Lower lobe of right lung (tissue), 2 donors: ENCODE measurements at places on chromosomes 2 and 18.
A peak's percentile ranks its signal among the peaks of the same experiment; 100 is the strongest.

GRCh38 chr2:120486946-120487345 lies 141.0 kb downstream of the INHBB start:
- H3K27me3 ChIP-seq: no peaks in the 10 kb centered on the region
- peak; percentile 14 for DNase-seq
- H3K4me1 ChIP-seq: no peaks in the 10 kb centered on the region

- H3K36me3 ChIP-seq: peaks cover 51% of the 10 kb centered on the region
- H3K4me3 ChIP-seq: no peak overlapping the region
- no peaks in the 10 kb centered on the region for H3K4me1 ChIP-seq
- H3K27me3 ChIP-seq: no peaks in the 10 kb centered on the region
- DNase-seq: no peak
Measured at GRCh38 chr2:24945907-24946306, 25.8 kb downstream of the DNAJC27 start.

- no peaks in the 10 kb centered on the region for H3K27me3 ChIP-seq
- H3K4me3 ChIP-seq: no peak overlapping the region
- no peaks in the 10 kb centered on the region for H3K36me3 ChIP-seq
- no peak overlapping the region for H3K27ac ChIP-seq
- no peaks in the 10 kb centered on the region for H3K4me1 ChIP-seq
Measured at GRCh38 chr18:78557371-78557770, 422.2 kb upstream of the SALL3 start.

DNA sequence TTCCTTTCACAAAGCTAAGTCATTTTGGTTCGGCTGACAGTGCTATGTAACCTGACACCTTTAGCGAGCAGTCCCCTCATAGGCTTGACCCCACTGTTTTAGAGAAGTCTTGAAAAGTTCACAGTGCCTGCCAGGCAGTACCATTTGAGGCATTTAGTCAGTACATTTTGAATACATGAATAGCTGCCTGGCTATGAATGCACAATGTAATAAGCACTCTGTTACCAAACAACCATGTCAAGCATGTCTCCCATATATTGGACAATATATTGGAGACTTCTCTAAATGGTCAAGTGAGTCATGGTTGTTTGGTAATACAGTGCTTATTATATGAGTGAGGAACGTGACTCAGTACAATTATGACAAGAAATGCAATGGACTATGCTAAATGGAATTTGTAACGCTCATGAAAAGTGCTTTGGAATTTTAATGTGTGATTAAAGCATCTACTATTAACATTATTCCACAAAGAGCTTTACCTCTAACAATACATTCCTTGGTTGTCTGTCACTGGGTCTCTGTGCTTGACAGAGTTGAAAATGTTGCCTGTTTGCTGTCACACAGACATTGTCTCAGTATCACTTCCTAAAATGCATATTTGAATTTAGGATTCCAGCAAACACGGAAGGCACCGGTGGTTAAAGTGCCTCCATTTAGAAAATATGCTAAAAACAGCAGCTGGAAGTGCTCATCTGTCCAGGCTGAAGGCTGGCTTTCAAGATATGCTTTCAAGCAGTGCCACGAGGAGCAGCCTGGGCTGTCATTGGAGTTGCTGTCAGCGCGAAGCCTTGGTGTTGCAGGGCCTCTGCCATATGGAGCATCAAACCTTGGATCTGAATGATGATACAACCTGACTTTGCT lies 458.6 kb downstream of the FBXO15 start:
- H3K4me1 ChIP-seq: no peaks in the 10 kb centered on the region
- DNase-seq: no peak
- no peaks in the 10 kb centered on the region for H3K36me3 ChIP-seq
- H3K27me3 ChIP-seq: no peaks in the 10 kb centered on the region
- no peak overlapping the region for H3K27ac ChIP-seq

DNA sequence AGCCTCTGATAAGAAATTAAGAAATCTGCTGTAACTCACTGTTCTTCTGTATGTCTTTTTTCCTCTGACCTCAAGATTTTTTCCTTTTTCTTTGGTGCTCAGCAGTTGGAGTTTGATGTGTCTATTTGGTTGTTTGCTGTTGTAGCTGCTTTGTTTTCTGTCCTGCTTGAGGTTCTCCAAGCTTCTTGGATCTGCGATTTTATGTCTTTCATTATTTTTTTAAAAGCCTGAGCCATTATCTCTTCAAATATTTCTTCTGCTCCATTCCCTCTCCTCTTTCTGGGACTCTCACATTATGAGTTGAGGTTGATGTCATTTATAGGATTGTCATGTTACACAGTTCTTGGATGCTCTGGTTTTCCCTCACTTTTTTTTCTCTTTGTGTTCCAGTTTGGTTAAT lies 47.7 kb downstream of the RAMP1 start:
- H3K27ac ChIP-seq: no peak overlapping the region
- no peaks in the 10 kb centered on the region for H3K27me3 ChIP-seq
- H3K4me3 ChIP-seq: no peak overlapping the region
- no peak for DNase-seq
- H3K4me1 ChIP-seq: peaks cover 15% of the 10 kb centered on the region

GRCh38 chr18:79068341-79068936 lies 755 bp upstream of the ATP9B start:
- DNase-seq: no peak
- H3K4me1 ChIP-seq: peaks cover 27% of the 10 kb centered on the region
- no peaks in the 10 kb centered on the region for H3K36me3 ChIP-seq
- H3K4me3 ChIP-seq: peak overlapping the region; percentile 98
- H3K27me3 ChIP-seq: no peaks in the 10 kb centered on the region
- H3K27ac ChIP-seq: peak overlapping the region; percentile 98

DNA sequence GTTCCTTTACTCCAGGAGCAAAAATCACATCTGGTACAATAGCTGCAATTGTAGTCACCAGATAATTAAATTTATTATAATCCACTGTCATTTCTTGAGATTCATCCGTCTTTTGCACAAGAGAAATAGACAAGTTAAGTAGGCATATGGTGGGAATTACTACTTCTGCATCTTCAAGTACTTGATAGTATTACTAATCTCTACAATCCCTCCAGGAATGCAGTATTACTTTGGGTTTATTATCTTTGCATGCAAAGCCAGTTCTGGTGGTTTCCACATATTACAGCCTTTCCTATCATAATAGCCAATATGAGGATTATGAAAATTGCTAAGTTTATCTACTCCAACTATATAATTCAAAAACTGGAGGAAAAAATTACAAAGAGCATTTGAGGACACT lies 254.1 kb downstream of the IKZF2 start:
- DNase-seq: no peak
- H3K27me3 ChIP-seq: no peaks in the 10 kb centered on the region
- H3K36me3 ChIP-seq: no peaks in the 10 kb centered on the region
- H3K4me1 ChIP-seq: no peaks in the 10 kb centered on the region

DNA sequence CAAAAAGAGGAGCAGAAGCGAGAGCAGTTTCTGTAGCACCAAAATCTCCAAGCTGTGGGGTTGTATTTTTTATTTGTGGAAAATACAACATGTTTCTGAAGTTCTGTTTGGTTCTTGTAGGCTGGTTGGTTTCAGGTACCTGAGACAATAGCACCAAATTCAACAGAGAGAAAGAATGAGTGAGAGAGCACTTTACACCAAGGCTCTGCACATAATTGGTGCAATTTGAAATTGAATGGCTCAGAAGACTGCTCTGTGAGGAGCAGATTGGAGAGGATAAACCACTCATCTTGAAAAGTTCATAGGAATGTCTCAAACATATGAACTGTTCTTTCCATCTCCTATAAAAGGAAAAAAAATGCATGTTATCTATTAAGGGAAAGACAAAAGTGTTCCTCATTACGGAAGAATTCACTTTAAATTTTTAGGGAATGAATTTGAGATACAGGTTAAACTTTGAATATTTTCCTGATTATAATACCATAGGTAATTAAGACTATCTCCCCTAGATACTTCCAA lies 175.1 kb downstream of the ATAD2B start:
- no peaks in the 10 kb centered on the region for H3K27me3 ChIP-seq
- no peak for DNase-seq
- no peak overlapping the region for H3K27ac ChIP-seq
- no peak overlapping the region for H3K4me3 ChIP-seq
- peaks cover 17% of the 10 kb centered on the region for H3K36me3 ChIP-seq
- no peaks in the 10 kb centered on the region for H3K4me1 ChIP-seq

DNA sequence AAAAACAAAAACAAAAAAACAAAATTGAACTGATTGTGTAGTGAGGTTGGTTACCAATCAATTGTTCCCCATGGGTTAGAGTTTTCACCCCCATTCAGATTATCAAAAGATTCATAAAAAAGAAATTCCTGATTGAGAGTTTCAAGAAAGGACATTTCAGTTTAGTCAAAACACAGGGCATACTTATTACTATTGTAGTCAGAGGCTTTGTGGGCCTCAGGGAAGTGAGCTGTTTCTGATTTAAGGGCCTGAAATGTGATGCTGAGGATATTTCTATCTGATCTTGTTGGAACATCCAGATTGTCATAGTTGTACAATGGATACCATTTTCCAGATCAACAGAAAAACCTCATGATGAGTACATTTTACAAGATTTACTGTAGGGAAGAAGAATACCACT lies 368.1 kb upstream of the NETO1 start:
- no peak for DNase-seq
- H3K4me1 ChIP-seq: no peaks in the 10 kb centered on the region
- H3K27me3 ChIP-seq: no peaks in the 10 kb centered on the region
- no peak overlapping the region for H3K27ac ChIP-seq

GRCh38 chr2:159150280-159150746 lies 136.2 kb downstream of the WDSUB1 start:
- no peaks in the 10 kb centered on the region for H3K27me3 ChIP-seq
- peaks cover 72% of the 10 kb centered on the region for H3K4me1 ChIP-seq
- no peak overlapping the region for H3K27ac ChIP-seq
- H3K36me3 ChIP-seq: peaks cover 18% of the 10 kb centered on the region

DNA sequence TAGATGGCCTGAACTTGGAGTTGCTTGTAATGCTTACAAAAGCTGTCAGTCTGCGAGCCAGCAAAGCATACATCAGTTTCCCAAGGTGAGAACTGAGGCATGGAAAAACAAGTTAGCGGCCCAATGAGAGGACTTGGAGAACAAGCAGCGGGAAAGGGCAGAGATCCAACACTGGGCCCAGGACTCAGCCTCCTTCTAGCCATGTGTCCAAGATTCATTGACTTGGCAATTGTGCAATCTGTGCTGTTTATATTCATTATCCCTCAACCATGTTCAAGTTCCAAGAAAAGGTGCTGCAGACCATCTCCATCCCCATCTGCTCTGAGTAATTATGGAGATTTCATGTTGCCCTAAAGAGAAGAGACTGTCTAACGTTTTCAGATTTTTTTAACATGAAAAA lies 187.4 kb downstream of the ALK start:
- no peak overlapping the region for H3K27ac ChIP-seq
- no peaks in the 10 kb centered on the region for H3K27me3 ChIP-seq
- H3K4me1 ChIP-seq: no peaks in the 10 kb centered on the region

- no peak overlapping the region for H3K4me3 ChIP-seq
- peak overlapping the region; percentile 50 for H3K27ac ChIP-seq
- H3K27me3 ChIP-seq: peaks cover 12% of the 10 kb centered on the region
- no peaks in the 10 kb centered on the region for H3K36me3 ChIP-seq
Measured at GRCh38 chr2:45218931-45219339, 209.7 kb upstream of the SIX2 start.

DNA sequence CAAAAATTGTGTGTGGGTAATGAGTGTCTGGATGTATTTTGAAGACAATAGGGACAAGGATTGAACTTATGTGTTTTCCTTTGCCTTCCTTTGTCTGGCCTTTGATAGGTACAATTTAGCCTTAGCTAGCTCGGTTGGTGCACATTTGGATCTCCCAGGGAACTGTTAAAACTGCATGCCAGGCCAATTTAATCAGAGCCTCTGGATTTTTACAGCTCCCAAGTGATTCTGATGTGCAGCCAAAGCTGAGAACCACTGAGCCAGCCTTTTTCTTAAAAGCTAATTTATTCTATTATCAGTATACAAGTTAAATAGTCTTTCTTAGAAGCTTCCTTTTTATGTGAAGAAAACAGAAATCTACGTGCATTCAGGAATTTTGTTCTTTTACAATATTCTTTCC lies 25.0 kb downstream of the PLEK start:
- no peak for DNase-seq
- peaks cover 18% of the 10 kb centered on the region for H3K36me3 ChIP-seq
- no peak overlapping the region for H3K27ac ChIP-seq
- H3K27me3 ChIP-seq: no peaks in the 10 kb centered on the region

DNA sequence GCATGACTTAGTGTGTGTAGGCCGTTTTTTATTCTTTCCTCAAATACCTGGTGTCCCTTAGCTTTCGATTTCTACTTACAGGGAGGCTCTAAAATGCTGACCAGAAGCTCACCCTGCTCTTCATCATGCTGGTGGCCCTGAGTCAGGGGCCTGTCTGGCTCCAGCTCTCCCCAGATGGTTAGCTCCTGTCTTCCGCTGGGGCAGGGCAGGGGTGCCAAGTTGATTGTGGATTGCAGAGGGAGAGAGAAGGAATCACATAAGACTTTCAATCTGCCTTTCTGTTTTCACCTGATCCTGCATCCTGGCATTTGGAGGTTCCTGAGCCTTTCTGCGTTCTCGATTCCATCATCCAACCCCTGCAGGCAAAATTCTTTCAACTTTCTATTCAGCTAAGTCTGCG lies 4.2 kb downstream of the CIB4 start:
- DNase-seq: peak; percentile 16
- H3K27ac ChIP-seq: no peak overlapping the region
- no peak overlapping the region for H3K4me3 ChIP-seq
- no peaks in the 10 kb centered on the region for H3K27me3 ChIP-seq

GRCh38 chr18:63187791-63188460 lies 131.6 kb downstream of the BCL2 start:
- DNase-seq: no peak
- H3K27me3 ChIP-seq: no peaks in the 10 kb centered on the region
- H3K4me3 ChIP-seq: no peak overlapping the region
- no peak overlapping the region for H3K27ac ChIP-seq
- peaks cover 3% of the 10 kb centered on the region for H3K4me1 ChIP-seq

DNA sequence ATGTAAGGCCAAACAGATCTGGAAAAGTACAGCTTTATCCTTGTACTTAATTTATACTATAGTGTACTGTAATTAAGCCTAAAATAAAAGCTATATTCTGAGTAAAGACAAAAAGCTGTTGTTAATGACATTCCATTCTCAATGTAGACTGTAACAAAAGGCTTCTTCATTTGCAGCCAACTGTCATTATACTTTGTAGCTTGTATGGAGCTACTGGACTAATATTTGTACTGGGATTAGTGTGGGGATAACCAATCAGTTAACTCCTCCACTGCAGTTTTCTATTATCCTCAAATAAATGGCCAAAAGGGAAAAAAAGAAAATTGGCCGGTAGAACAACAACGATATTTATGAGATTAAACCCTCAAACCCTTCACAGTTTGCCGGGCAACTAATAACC lies 66.5 kb downstream of the STK39 start:
- no peak overlapping the region for H3K27ac ChIP-seq
- H3K36me3 ChIP-seq: no peaks in the 10 kb centered on the region
- no peaks in the 10 kb centered on the region for H3K27me3 ChIP-seq
- H3K4me1 ChIP-seq: peaks cover 13% of the 10 kb centered on the region
- no peak overlapping the region for H3K4me3 ChIP-seq

GRCh38 chr2:217662984-217663602 lies 339.7 kb downstream of the TNS1 start:
- no peak overlapping the region for H3K27ac ChIP-seq
- H3K4me1 ChIP-seq: peaks cover 14% of the 10 kb centered on the region
- no peaks in the 10 kb centered on the region for H3K36me3 ChIP-seq
- no peak for DNase-seq
- no peaks in the 10 kb centered on the region for H3K27me3 ChIP-seq
- H3K4me3 ChIP-seq: no peak overlapping the region

- H3K27ac ChIP-seq: no peak overlapping the region
- no peak for DNase-seq
- no peak overlapping the region for H3K4me3 ChIP-seq
- H3K4me1 ChIP-seq: peaks cover 42% of the 10 kb centered on the region
Measured at GRCh38 chr2:120267348-120267747, 14.7 kb downstream of the RALB start.

GRCh38 chr2:181224866-181225265 lies 232.3 kb upstream of the ITGA4 start:
- no peaks in the 10 kb centered on the region for H3K4me1 ChIP-seq
- no peak overlapping the region for H3K4me3 ChIP-seq
- DNase-seq: no peak
- H3K27ac ChIP-seq: no peak overlapping the region
- no peaks in the 10 kb centered on the region for H3K27me3 ChIP-seq
